ENCODE measurements at places on chromosomes 7 and 10. TPM values are rescaled to one million over a fixed set of nuclear protein-coding genes. Genes with fewer than 3 reads are reported as not detected.
A peak's percentile ranks its signal among the peaks of the same experiment; 100 is the strongest.

Gene COBL
- total RNA-seq: not detected

Gene ELN
- total RNA-seq: 9.3 TPM

Gene EN2
- not detected for total RNA-seq

- DNase-seq: no peak
Measured at GRCh38 chr7:131555552-131556052, 826 bp downstream of the PODXL start.

DNA sequence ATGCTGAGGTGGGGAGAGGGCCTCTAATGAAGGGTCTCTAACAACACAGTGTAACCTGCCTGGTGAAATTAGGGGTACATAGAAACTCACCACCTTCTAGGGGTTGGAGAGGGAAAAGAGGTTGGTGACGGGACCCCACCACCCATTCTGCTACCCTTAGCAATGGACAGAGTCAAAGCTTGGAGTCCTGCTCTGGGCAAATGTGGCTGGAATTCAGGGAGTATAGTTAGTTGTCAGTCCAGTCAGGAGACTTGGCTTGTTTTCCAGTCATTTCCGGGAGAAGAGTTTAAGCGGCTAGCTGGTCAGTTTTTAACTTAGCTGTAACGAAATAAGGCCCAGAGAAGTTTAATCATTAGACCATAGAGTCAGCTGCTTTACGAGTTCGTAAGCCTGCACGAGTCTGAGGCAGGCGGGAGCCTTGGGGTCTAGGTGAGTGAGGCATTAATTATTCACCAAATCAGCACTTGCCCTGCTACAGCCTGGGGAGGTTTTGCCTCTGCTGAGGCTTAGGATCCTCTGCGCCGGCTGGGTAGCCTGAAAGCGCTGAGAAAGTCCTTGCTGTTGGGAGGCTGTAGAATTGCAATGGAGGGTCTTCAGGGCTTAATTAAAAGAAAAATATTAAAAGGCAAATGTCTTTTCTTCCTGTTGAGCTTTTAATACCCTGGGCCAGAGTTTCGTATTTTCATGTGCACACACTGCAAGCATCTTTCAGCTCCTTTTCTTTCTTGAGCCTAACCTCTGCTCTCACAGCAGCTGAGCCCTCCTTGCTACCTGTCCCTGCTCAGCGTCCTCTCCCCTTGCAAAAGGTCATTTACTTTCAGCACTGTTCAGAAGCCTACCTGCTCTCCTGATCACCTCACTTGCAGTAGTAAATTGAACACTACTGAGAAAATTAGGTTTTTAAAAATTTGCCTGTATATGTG lies 1.5 kb upstream of the LAMB1 start:
- DNase-seq: peak; percentile 54

- no peak for DNase-seq
Measured at GRCh38 chr7:81608748-81609382, 161.0 kb downstream of the HGF start.

GRCh38 chr10:317271-317769 lies 182.1 kb downstream of the ZMYND11 start:
- no peak for DNase-seq

DNA sequence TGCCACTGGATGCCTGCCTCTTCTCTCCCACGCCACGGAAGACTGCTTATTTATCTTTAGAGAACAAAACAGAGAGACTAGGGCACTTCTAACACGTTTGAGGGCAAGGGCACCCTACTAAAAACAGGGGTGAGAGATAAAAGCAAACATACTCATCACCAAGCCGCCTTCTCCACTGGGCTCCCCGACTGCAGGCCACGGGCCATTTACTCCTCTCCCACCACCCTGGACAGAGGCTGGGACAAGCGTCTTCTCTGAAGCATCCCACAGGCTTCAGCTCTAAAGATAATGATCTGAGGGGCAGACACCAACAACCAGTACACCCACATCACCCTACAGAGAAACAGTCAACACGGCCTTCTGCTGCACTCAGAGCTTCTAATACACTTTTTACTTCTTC lies 78.7 kb downstream of the CYTH3 start:
- no peak for DNase-seq

GRCh38 chr7:20543500-20543899 lies 72.0 kb upstream of the ABCB5 start:
- DNase-seq: no peak

DNA sequence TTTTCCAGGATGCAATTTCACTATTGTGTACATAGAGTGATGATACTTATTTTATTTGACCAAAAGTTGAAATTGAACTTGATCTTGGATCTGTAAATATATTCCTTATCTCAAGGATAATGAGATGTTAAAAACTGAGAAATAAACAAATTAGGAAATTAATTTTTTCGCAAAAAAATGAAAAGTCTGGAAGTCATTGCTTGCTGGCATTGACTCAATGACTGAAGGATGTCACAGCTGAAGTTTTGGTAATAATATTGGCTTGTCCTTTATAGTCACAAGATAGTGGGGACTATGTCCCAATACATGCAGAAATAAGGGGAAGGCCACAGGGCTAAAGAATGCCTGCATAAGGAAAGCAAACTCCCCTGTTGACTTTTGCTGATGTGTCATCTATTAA lies 92.8 kb downstream of the FOXP2 start:
- DNase-seq: no peak

GRCh38 chr7:80324032-80324431 lies 187.8 kb downstream of the GNAT3 start:
- peak; percentile 92 for DNase-seq

GRCh38 chr7:113809581-113809980 lies 109.2 kb downstream of the PPP1R3A start:
- no peak for DNase-seq
